IPS DF 6.9 (cell line): ENCODE measurements at places on chromosomes 1 and 21.

- no peak for DNase-seq
Measured at GRCh38 chr1:189027512-189027911, 1450.2 kb downstream of the BRINP3 start.

GRCh38 chr1:67433837-67434236 is 3.6 kb upstream of the SERBP1 start:
- no peak for DNase-seq

GRCh38 chr1:53110370-53111072 is 31.9 kb downstream of the SLC1A7 start:
- no peak for DNase-seq

DNA sequence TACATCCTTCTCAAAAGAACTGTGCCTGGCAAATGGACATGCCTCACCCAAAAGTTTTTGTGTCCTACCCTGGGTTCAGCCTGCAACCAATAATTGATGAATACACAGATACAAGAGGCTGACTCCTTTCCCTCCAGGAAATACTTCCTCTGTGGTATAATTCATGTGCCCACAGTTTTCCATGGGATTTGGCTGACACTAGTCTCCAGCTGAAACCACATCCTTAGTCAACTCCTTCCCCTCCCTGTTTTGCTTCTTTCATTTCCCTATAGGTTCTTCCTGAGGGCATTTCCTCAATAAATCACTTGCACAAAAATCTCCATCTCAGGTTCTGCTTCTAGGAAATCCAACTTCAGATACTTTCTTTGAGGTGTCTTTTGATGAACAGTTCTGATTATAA is 436.6 kb upstream of the C1orf87 start:
- no peak for DNase-seq

DNA sequence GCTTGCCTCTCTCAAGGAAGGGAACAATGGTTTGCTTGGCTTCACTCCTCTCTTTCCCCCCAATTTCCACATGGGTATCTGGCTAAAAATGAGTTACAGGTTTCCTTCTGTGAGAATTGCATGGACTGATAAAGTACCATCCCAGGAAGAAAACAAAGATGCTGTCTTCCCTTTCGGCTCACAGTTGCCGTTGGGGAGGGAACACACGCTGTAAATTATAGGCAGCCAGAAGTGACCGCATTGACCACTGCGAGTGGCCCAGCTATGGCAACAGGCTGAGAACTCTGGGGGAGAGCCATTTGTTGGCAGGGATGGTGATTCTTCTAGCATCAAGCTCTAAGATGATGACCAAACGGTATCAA is 2.9 kb downstream of the RUNX1 start:
- no peak for DNase-seq
